ENCODE measurements at places on chromosomes 7 and 10.

DNA sequence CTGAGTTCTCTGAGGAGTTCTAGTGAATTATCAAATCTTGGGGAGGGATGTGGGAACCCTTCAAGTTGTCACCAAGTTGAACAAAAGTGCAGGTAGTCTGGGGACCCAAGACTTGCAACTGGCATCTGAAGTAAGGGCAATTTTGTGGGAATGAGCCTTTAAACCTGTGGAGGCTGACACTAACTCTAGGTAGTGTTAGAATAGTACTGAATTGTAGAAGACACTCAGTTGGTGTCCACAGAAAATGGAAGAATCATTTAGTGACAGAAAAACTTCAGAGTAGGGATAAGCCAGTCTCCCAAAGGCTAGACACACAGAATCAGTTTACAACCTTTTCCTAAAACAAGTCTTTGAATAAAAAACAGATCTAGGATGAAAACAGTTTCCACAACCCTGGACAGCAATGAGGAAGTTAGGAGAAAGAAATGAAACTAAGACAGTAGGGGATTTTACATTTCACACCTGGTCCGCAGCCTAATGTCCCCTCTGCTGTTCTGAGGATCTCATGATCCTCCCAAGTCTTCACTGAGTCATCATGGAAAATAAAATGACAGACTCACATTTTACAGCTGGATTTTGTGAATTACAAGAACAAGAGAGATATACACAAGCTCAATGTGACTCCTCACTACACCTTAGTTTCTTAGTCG, 23.0 kb upstream of the ING3 start:
- no peak for DNase-seq

DNA sequence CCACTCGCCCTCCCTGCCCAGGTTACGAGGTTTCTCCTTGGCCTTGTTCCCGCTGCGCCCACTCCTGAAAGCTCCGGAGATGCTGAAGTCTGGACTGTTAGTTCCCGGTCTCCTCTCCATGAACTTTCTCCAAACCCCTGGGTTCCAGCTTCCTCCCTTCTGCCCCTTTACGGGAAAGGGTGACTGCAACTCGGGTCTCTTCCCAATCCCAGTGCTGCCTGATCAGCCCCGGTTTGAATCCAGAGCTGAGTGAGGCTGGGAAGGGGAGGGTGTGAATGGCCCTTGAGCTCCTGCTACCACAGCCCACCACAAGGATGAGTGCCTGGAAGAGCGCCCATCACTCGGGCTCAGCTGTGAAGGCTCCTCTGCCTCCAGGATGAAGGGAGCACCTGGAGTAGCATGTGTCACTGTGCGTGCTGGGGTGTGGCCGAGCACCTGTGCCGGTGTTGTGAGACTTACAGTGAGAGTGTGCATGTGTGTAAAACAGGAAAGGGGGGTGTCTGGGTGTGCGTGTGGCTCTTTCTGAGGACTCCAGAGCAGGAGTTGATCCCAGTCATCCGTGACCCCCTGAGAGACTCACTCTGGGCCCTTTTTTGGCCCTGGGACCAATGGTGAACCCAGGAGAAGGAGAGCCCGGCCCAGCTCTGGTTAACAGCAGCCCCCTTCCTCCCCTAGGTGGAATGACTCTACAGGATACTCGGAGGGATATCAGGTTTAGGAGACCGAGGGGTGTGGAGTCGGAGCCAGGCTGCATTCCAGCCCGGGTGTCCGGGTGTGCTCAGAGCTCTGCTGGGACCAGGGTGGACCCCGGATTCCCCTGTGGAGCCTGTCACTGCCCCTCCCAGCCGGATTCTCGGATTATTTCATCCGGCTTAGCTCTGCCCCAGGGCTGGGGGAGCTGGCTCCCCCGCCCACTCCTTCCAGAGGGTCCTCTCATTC, 1.1 kb upstream of the ZNF467 start:
- DNase-seq: no peak

DNA sequence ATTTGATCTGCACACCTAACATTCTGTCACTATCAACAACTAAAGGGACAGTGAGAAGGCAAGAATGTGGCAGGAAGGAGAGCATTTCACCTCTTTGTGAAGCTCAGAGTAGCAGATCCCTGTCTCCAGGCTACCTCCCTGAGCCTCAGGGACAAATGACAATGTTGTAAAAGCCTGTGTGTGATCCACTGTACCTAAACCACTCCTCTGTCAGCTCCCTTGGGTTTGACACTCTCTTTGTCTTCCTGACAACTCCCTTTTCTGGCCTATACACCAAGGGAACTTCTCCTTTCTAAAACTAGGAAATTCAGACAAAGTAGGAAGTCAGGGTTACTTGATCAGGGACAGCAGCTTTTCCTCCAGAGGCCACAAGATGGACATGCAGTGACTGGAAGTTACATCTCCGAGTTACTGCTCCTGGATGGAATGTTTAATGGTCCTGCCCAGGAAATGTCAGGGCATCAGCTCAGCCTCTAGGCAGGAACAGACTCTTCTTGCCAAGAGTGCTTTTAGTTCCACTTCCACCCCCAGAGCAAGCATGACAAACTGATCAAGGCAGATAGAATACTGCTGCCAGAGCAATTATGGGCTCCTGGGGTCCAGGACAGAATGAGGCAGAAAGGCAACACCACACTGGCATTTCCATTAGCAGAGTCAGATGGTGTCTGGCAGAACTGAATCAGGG, 1014.5 kb upstream of the LRRTM3 start:
- no peak for DNase-seq

- no peak for DNase-seq
Measured at GRCh38 chr10:79272353-79272752, 74.9 kb upstream of the PPIF start.

DNA sequence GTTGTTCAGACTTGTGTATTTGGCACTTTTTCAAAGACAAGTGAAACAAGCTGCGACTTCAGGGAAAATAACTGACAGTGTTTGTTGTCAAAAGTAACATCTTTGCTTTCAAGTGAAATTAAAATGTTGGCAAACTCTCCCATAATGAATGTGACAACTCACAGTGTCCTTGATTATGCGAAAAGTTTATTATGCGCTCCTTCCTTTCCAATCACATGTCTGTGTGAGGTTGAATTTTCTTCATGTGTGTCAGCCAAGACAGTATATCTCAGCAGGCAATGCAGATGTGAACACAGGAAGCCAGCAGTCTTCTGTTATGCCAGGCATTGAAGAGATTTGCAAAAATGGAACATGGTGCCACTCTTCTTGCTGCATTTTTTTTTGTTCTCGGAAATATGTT, 28.7 kb downstream of the FBH1 start:
- no peak for DNase-seq

DNA sequence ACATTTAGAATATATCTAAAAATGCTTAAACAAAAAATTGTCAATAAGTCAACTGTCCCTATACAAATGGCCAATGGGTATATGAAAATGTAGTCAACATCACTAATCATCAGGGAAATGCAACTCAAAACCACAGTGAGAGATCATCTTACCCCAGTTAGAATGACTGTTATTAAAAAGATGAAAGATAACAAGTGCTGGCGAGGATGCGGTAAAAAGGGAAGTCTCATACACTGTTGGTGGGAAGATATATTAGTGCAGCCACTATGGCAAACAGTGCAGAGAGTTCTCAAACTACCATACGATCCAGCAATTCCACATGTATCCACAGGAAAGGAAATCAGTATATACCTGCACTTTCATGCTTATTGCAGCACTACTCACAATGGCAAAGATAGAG, 48.6 kb upstream of the APBB1IP start:
- no peak for DNase-seq

DNA sequence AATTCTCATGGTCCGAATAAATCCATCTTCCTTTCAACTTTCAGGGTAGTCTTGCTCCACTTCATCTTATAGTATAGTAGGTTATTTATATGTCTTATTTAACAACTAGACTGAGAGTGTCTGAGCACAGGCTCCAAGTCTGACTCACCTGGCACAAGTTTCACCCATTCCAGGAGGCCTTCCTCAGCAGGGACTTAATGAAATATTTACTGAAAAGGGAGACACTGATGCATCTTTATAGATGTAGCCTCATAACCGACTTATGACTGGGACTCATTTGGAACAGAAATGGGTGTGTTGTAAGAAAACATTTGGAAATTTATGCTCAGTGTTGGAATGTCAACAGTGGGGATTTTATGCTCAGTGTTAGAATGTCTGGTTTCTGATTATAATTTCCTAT, 59.9 kb downstream of the CH25H start:
- DNase-seq: no peak

GRCh38 chr7:17506596-17506995, 208.1 kb downstream of the AHR start:
- DNase-seq: no peak

- DNase-seq: no peak
Measured at GRCh38 chr10:43123361-43124093, 14.7 kb upstream of the CSGALNACT2 start.

DNA sequence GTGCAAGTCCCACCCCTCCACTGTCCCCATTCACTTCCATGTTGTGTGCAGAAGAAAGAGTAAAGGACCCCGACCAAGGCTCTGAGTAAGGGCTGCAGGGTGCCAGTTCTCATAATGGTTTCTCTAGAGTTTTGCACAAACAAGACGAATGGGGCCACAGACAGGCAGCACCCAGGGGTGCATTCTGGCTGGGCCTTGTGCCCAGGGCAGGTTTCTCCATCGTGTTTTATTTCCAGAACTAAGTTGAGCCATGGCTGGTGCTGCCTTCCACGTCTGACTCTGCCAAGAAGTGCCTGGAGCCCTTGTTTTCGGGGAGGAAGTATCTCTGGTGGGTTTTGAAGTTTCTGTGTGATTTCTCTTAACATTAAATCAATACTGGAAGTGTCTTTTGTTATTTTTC, 95.0 kb upstream of the SDK1 start:
- DNase-seq: no peak

- no peak for DNase-seq
Measured at GRCh38 chr10:13613519-13613918, 26.8 kb downstream of the PRPF18 start.

Measured in epithelial cell of proximal tubule (primary cell).